ENCODE measurements at places on chromosomes 16 and 17.

- DNase-seq: no peak
Observed at GRCh38 chr16:3084969-3085670, 14.0 kb downstream of the ZSCAN10 start.

- DNase-seq: no peak
Observed at GRCh38 chr16:71205482-71206131, 24.9 kb downstream of the HYDIN start.

DNA sequence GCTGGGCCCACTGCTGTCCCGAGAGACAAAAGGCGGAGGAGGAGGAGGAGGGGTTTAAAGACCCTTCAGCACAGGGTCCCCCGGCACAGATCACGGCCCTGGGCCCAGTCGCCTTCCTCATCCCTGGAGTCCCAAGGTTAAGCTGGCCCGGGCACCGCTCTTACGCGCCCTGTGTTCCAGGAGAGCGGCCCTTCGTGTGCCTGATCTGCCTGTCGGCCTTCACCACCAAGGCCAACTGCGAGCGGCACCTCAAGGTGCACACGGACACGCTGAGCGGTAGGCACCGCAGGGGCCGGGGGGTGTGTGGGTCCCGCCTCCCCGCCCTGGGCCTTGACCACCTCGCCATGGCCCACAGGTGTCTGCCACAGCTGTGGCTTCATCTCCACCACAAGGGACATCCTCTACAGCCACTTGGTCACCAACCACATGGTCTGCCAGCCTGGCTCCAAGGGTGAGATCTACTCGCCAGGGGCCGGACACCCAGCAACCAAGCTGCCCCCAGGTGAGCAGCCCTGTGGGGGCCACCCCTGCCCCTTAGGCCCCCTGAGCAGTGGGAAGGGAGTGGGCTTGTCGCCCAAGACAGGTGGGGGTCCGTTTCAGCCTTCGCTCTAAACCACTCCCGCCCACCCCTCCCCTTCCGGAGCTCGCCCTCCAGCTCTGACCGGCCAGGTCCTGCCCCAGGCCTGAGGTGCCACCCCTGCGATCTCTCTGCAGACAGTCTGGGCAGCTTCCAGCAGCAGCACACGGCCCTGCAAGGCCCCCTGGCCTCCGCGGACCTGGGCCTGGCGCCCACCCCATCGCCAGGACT lies 37.6 kb upstream of the ZC3H18 start:
- no peak for DNase-seq

- DNase-seq: no peak
Observed at GRCh38 chr17:640436-640835, 74.2 kb downstream of the VPS53 start.

GRCh38 chr16:89242795-89243200 lies 25.3 kb downstream of the ZNF778 start:
- no peak for DNase-seq

- DNase-seq: no peak
Observed at GRCh38 chr17:7620835-7621234, 6.1 kb upstream of the FXR2 start.

- DNase-seq: no peak
Observed at GRCh38 chr16:47056688-47057629, 83.5 kb upstream of the DNAJA2 start.

DNA sequence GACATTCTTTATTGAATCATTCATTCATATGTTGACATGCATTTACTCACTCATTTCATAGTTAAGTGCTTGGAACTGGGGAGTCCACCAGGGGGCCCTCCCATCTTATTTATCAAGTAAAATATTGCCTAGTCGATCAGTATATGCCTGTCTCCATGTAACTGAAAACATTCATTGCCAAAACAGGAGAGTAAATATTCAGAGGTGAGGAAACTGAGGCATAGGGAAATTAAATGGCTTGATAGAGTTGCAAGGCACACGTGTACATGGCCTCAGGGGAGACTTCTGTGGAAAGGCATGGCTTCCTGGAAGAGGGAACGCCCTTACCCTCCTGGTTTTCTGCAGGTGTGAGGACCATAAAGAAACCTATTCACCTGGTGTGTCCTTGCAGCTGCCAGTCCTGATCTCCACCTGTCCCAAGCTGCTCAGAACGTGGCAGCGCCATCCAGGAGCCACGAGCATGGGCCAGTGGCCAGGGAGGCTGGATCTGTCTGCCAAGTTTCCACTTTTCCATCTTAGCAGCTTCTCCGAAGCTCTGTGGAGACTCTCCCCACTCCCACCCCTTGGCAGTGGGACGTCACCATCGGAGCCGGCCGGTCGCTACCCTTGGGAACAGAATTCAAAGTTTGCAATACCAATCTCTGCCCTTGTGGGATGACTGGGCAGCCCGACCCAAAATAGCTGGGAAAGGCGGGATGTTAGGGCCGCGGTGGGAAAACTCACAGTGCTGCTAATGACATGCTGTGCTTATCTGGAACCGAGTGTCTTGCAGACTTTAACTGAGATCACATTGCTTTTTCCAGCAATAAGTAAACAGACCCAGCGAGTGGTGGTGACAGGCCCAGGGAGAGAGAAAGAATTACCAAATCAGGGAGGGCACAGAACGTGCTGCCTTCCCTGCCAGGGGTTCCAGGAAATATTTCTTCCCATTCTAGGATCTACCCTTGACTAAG lies 4.1 kb upstream of the C1QTNF1 start:
- DNase-seq: peak; percentile 79

DNA sequence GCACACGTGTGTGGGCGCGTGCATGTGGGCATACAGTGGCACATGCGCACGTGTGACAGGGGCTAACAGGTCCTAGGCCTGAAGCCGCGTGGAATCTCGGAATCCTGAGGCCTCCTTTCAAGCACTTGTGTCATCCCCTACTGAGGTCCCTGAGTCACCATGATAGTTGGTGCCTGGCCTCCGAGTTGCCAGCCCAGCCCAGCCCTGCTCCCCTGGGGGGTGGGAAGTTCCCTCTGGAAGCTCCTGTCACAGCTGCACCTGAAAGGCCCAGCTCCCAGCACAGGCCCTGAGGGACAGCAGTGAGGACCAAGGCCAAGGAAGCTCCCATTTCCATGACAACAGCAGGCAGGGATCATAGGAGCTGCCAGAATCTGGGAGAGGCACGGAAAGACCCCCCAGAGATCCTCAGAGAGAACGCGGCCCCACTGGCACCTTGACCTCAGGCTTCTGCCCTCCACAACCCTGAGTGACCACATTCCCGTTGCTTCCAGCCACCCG lies 35.4 kb upstream of the ENPP7 start:
- no peak for DNase-seq

- peak; percentile 33 for DNase-seq
Observed at GRCh38 chr16:85279825-85280545, 167.7 kb upstream of the CIBAR2 start.

DNA sequence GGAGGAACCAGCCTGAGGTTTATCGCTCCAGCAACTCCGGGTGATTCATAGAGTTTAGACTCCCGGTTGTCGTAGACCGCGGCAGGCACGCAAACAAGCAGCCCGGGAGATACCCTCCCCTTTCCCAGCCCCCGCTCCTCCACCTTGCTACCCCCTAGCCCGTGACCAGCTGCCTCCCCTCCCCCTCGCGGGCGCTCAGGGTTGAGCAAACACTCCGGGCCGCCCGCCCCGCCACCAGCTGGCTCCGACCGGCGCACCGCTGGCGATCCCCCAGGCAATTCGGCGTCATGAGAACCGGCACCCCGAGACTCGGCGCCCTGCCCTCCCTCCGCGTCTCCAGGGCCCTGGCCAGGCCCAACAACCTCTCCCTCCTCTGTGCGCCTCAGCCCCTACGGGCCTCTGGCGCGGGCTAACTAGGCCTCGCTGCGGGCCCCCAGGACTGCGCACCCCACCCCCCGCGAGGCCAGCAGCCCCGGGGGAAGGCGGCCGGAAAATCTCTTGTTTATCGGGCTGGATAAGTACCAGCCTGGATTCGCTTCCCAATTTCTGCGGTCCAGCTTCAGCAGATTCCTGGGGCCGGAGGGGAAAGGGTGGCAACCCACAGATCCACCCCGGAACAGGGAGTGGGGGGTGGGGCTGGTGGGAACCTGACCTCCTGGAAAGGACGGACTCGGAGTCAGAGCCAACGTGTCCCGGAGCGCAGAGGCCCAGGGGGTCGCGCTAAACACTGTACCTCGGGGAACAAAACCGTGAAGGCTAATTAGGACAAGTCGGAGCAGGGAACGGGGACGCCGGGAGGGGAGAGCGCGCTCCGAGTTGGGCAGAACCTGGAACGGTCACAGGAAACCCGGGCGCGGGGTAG lies 951 bp upstream of the GPRC5C start:
- peak; percentile 88 for DNase-seq

DNA sequence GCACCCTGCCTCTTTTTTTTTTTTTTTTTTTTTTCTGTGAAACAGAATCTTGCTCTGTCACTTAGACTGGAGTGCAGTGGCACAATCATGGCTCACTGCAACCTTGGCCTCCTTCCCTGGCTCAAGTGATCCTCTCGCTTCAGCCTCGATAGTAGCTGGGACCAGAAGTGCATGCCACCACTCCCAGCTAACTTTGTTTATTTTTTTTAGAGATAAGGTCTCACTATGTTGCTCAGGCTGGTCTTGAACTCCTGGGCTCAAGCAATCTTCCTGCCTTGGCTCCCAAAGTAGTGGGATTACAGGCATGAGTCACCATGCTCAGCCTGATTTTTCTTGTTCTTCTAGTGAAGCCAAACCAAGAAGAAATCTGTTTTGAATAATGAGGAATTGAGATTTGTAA lies 25.0 kb downstream of the CDK12 start:
- peak; percentile 73 for DNase-seq

Data from amniotic epithelial cell (primary cell).